ENCODE measurements at places on chromosomes 12 and 14. TPM values are rescaled to one million over a fixed set of nuclear protein-coding genes. Genes with fewer than 3 reads are reported as not detected.

Gene RNF212B
- total RNA-seq: not detected

Gene CCDC77
- 2.9 TPM for total RNA-seq

Gene TCL1B
- total RNA-seq: not detected

Gene NAV3
- 6.8 TPM for total RNA-seq

- no peak overlapping the region for H3K4me3 ChIP-seq
- peak overlapping the region; percentile 78 for H3K27ac ChIP-seq
- DNase-seq: no peak
- peaks cover 32% of the 10 kb centered on the region for H3K4me1 ChIP-seq
Observed at GRCh38 chr12:93184672-93185368, 192.9 kb upstream of the NUDT4 start.

GRCh38 chr14:35304812-35305462, 12.8 kb downstream of the PSMA6 start:
- H3K4me1 ChIP-seq: peaks cover 60% of the 10 kb centered on the region
- H3K27ac ChIP-seq: no peak overlapping the region
- no peak overlapping the region for H3K4me3 ChIP-seq

Measured in sigmoid colon (tissue), 7 donors.